Stomach (tissue), 19 donors: ENCODE measurements at places on chromosomes 5 and 9. TPM values are rescaled to one million over a fixed set of nuclear protein-coding genes. Genes with fewer than 3 reads are reported as not detected.

DNA sequence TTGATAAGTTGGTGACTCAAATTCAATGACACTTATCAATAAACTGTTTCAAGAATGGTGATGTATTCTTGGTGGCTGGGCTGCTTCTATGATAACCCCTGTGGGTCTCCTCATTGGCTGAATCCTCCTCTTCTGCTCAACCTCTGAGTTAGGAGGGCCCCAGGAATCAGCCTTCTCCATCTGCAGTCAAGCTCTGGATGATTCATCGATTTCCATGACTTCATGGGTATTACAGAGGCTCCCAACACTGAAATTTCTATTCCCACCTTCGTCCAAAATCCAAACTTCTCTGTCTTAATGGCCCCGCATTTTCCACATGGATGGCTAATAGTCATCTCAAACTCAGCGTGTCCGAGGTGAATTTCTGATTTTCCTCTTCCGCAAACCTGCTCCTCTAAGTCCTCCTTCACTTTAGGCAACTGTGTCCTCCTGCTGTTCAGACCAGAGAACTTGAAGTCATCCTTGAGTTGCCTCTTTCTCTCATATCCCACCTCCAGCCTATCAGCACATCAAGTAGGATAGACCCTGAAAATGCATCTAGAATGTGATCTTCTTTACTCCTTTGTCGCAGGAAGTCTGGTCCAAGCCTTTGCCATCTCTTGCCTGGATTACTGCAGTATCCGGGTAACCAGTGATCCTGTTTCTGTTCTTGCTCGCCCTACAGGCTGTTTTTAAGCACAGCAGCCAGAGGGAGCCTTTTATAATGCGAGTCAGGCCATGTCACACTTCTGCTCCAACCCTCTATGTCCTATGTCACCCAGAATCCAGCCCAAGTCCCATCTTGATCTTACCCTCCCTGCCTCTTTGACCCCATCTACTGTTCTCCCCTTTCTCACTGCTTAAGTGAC lies 41.4 kb upstream of the IL7R start:
- peak; percentile 23 for DNase-seq

DNA sequence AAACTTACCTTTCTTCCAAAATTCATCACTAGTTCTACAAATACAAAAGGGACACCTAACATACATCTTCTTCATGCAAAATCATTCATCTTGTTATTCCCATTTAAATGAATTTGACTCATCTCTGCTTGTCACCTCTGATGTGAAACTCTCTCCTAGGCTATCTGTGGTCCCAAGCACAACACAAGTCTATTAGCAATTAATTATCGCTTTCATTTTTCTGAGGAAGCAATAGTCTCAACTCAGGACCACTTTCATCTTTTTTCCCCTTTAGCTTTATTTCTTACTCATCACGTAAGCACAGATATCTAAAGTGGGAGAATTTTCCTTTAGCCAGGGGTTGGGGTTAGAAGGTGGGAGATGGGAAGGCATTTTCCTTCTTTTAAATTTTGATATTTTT lies 131.9 kb downstream of the ST8SIA4 start:
- DNase-seq = no peak

GRCh38 chr5:141760193-141760592 lies 78.2 kb upstream of the ARAP3 start:
- DNase-seq = peak; percentile 41

GRCh38 chr5:61675015-61675692 lies 343.1 kb downstream of the ZSWIM6 start:
- peak; percentile 57 for DNase-seq

GRCh38 chr5:111299067-111299481 lies 74.9 kb downstream of the CAMK4 start:
- DNase-seq = no peak

DNA sequence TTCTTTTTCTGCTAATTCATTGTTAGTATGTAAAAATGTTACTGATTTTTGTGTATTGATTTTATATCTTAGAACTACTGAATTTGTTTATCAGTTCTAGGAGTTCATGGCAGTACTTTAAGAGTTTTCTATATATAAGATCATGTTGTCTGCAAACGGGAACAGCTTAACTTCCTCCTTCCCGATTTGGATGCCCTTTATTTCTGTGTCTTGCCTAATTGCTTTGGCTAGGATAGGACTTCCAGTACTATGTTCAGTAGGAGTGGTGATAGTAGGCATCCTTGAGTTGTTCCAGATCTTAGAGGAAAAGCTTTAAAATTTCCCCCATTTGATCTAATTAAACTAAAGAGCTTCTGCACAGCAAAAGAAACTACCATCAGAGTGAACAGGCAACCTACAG lies 20.1 kb downstream of the RCL1 start:
- DNase-seq = no peak

GRCh38 chr5:139636207-139636792 lies 11.8 kb upstream of the CXXC5 start:
- DNase-seq = peak; percentile 61

- no peak for DNase-seq
These were observed 31.5 kb downstream of the TMEM245 start for GRCh38 chr9:109088221-109088620.

- DNase-seq = peak; percentile 36
These were observed 204.9 kb downstream of the ERCC6L2 start for GRCh38 chr9:96080364-96080763.

- peak; percentile 96 for DNase-seq
These were observed at the start of gene HRCT1 for GRCh38 chr9:35905912-35906679. TSS of gene HRCT1 (plus strand) at chr9:35906202. CDS start at chr9:35906288, 86 bp downstream.

GRCh38 chr5:14082973-14083372 lies 60.2 kb upstream of the TRIO start:
- no peak for DNase-seq

- no peak for DNase-seq
These were observed 218.1 kb downstream of the AUH start for GRCh38 chr9:91143642-91144041.

DNA sequence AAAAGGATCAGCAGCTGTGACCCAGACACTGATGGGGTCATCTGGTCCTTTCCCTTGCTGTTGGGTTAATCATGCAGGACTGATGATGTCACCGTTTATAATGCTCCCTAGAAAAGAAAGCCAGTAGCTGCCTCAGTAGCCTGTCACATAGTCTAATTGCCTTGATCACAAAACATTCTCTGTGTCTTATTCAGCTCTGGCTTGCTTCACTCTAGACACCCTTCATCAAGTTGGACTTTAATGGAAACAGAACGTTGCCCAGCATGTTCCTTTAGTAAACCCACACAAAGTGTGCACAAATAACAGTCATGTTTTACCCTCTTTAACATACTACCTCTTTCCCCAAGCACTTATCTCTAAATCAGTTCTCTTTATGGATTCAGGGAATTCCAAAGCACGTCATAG lies 170.8 kb downstream of the SGCD start:
- no peak for DNase-seq

GRCh38 chr5:127392762-127393161 lies 102.2 kb downstream of the MEGF10 start:
- no peak for DNase-seq

DNA sequence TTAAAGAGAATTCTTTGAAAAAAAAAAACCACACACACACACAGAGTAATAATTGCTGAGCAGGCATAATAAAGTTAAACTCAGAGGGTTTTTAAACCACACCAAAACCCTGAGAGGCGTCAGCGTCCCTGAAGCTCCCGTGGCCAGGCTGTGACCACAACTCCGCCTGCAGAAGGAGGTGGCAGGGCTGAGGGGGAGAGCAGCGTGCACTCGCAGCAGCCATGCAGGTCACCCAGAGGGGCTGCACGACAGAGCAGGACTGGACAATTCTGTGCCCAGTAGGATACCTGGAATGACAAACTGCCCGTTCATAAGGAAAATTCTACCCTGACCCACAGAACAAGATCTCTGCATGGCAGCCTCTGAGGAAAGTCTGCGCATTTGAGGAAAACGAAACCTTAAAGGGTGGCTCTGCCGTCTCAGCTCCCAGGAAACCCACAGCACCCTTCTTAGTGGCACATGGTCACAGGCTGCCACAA lies 44.0 kb downstream of the ROR2 start:
- peak; percentile 45 for DNase-seq

GRCh38 chr5:1641041-1641440 lies 117.3 kb upstream of the LPCAT1 start:
- no peak for DNase-seq

GRCh38 chr5:179794171-179794570 lies 385 bp downstream of the LTC4S start:
- DNase-seq = no peak

GRCh38 chr9:97737429-97737828 lies 40.3 kb upstream of the XPA start:
- DNase-seq = peak; percentile 10

DNA sequence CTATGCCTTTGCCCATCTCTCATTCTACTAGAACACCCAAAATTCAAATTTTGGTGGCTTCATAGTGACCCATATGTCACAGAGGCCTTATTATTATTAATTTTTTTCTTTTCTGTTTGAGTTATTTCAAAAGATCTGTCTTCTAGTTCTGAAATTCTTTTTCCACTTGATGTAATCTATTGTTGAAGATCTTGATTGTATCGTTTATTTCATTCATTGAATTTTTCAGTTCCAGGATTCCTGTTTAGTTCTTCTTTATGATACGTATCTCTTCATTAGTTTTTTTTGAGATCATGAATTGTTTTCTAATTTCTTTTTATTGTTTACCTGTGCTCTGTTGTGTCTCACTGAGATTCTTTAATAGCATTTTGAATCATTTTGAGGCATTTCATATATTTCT lies 24.6 kb upstream of the APBA1 start:
- DNase-seq = no peak

DNA sequence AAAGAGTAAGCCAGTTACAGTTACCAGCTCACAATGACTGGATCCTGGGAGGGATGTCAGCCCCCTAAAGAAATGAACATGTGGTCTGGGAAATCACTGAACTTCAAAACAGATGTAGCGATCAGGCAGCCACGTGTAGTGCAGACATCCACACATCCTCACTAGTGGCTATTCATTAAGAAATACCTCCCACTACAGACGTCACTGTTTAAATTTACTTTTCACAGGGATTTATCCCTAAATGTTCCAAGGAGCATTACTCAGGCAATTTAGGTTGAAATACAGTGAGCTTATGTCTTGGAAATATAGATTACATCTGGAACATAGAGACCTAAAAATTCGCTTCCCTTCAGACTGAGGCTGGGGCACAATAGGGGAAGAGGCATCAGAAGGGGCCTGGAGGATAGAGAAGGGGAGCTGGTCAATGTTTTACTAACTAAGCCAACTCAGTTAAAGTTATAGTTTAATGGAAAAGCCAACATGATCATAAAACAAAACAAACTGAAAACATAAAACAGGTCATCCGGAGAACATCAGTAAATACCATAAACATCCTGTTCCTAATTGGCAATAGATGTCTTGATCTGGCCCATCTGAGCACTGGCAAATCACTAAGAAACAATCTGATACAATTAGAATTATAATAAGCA lies 92.3 kb downstream of the FANCC start:
- DNase-seq = no peak

DNA sequence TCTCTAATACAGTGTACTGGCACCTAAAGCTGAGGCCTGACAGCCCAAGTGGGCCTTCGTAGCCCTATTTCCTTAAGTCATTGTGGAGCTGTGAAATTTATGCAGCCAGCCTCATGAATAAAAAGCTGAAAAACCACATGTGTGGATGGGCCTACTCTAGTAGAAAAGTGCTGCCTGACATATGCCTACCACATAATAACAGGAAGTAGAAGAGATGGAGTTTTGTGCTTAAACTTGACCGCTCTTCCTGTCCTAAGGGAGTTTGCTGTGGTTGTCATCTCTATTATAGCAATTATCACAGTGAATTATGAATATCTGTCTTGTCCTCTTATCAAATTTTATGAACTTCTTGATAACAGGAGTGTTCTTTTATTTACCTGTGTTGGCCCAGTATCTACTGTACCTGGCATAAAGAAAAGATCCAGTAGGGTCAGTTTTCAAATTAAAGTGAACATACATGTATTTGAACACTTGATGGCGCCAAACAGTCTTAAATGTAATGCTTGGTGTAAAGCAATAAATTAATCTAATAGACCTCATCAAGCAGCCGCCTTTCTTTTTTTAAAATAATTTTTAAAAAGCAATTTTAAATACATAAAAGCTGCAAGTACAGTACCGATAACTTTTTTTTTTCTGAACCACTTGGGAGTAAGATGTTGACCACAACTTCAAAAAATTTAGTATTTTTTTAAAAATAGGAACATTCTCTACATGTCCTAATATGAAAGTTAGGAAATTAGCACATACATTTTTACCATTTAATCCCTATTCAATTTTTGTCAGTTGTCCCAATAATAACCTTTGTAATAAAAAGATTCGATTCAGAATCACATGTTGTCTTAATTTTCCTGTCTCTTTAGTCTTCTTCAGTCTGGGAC lies 51.0 kb downstream of the FKTN start:
- no peak for DNase-seq

DNA sequence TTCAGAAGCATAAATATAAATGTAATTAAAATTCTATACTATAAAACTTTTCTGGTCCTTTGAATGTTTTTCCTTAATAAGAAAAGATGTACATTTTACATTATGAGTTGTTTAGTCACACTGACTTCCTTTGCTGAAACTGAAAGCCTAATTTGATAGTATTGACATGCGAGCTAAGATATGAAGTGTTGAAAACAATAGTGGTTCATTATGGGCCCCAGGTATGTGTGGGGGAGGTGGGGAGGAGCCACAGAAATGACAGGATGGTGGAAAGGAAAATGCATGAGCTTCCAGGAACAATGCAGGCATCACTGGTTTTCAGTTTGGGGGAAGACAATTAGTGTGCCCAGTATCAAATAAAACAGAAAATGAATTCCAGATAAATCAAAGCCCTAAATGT lies 35.4 kb upstream of the RLN1 start:
- no peak for DNase-seq

- peak; percentile 29 for DNase-seq
These were observed 180.9 kb downstream of the ZNF462 start for GRCh38 chr9:107043886-107044285.

- no peak for DNase-seq
These were observed 65.2 kb upstream of the SPIN1 start for GRCh38 chr9:88322906-88323566.

- DNase-seq = no peak
These were observed 507.0 kb upstream of the PTGER4 start for GRCh38 chr5:40172721-40173120.

The KIF4B gene
- total RNA-seq = not detected

The INSL4 gene
- total RNA-seq = not detected

The ALG2 gene
- total RNA-seq = 22.6 TPM

The SELENOP gene
- 484 TPM for total RNA-seq

The IFNB1 gene
- not detected for total RNA-seq

The SPRY4 gene
- total RNA-seq = 11.1 TPM

The CCL21 gene
- total RNA-seq = not detected

The MYOZ3 gene
- total RNA-seq = not detected

The EGFL7 gene
- total RNA-seq = 37.1 TPM
